Osteoblast (primary cell): ENCODE measurements at places on chromosomes 4 and X. TPM values are rescaled to one million over a fixed set of nuclear protein-coding genes. Genes with fewer than 3 reads are reported as not detected.

The POLA1 gene
- 10.0 and 11.9 TPM in 2 replicates for total RNA-seq

The ARX gene
- not detected in 2 replicates for total RNA-seq

DNA sequence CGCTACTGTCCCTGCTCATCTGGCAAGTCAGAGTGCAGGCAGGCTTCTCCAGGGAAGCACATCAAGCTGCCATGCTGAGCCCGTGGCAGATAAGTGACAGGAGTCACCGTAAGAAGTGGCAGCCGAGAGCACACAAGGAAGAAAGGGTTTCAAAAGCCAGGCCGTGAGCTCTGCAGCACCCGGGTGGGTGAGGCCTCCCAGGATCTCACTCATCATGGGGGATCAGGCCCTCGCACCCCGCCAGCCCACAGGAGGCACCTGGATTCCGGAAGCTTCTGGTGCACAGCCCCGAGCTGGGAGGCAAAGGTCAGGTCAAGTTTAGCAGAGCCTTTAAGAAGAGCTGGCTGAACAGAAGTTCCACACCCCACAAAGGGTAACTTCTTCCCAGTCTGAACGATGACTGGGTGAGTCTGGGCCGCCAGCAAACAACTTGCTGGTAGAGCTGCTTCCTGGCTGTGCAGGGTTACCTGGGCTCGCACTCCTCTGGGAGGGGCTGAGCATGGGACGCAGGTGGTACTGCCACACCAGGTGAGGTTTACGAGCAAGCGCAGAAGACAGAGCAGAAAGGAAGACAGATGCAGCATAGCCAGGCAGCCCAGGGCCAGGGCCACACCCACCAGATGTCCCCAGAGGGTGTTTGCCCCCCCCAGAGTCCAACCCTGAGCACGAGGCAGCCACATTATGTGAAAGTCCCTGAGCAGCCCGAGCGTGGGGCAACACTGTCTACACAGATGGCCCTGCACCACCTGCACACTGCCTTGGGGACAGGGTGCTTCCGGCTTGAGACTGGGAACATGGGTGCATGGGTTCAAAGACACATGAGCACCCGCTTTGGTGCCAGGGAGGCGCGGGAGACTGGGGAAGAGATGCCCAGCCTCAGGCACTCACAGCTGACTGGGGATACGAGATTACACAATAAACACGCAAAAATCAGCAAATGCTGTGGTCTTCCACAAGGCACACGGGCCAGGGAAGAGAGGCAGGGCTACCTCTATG is 7.7 kb downstream of the CCNQ start:
- peak; percentile 72 for DNase-seq

- no peak for DNase-seq
These were observed 314.2 kb upstream of the IGFBP7 start for GRCh38 chr4:57424232-57424897.

DNA sequence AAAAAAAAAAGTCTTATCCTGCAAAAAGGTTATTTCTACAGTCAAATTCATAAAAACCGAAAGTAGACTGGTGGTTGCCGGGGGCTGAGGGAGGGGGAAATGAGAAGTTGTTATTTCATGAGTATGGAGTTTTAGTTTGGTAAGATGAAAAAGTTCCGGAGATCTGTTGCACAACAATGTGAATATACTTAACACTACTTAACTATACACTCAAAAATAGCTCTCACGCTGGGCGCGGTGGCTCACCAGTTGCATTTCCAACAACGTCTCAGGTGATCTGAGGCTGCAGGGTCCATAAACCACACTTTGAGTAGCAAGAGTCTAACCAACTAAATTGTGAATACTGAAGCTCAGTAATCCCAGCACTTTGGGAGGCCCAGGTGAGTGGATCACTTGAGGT is 52.4 kb downstream of the ANOS1 start:
- DNase-seq = no peak

The HMGB3 gene
- total RNA-seq = 10.5 and 13.6 TPM in 2 replicates

DNA sequence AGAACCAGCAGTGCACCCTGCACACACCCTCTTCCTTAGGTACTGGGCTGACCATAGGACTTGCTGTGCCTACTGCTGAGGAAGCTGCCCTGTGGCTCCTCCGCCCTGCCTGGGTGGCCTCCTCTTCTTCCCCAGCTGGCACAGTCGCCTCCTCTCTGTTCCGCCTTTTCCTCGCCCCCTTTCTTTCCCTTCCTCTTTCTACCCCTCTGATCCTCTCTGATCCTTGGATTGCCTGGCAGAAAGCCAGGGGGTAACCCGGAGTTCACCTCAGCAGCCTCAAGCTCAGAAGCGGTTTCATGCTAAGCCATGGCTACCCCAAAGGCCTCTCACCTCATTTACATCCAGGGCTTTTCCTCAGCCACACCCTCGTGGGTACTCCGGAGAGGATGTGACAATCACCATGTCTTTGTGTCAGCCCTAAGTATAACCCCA is 136.2 kb downstream of the SMIM20 start:
- no peak for DNase-seq

- no peak for DNase-seq
These were observed 49.5 kb downstream of the COQ2 start for GRCh38 chr4:83234902-83235644.

The TMEM154 gene
- 1.8 and 2.9 TPM in 2 replicates for total RNA-seq

- DNase-seq = peak; percentile 94
These were observed 13.4 kb upstream of the STK32B start for GRCh38 chr4:5037553-5038551.

GRCh38 chrX:124307253-124307907 is 25.1 kb upstream of the TEX13D start:
- no peak for DNase-seq
